ENCODE measurements at places on chromosomes 3 and 15. TPM values are rescaled to one million over a fixed set of nuclear protein-coding genes. Genes with fewer than 3 reads are reported as not detected.

DNA sequence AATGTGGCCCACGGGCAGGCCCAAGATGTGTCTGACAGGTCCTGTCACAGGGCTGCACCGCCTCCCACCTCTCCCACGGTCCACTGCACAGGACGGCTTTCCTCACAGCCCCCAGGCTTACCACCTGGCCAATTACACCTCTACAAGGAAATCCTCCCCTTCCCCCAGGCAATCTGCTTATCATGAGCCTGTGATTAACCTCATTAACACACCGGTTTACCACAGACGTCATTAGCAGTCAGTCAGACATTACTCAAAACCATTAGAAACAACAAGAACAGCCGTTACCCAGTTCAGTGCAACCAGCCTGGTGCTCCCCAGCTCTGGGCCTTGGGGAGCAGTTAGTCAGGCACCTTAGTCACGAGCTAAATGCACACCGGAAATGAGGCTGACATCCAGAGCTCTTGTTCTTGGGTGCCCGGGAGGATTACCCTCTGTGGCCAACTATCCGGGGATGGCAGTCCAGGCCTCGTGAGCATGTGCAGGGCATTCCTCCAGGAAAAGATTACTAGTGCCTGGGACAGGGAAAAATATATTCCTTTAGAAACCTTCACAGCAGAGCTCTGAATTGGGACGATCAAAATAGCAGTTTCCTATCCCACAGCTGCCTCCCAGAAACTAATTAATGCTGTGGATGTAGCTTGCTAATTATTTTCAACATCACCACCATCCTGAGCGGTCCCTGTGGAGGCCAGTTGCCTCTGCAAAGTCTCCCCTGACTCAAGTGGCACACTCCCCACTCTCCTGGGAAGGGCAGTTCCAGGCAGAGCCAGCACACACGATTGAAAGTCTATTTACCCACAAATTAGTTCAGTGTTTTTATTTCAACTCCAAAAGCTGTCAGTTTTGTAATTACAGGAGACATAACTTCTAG, 117.4 kb upstream of the ZBED2 start:
- peak; percentile 13 for DNase-seq

DNA sequence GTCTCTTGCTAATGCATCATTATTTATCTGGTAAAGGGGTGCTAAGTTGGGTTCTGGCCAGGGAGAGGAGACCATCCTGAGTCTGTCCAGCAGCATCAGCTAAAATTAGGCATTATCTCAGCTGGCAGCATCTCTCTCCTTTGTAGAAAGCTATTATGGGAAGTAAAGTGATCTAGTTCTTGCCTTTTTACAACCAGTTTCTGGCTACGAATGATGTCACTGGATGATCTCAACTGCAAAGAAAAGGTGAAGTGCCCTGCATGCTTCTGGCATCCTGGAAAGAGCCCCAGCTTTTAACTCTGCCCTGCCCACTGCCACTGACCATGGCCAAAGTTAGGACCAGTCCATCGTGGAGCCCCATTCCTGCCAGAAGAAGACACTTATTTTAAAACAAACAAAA, 37.1 kb upstream of the IL12A start:
- DNase-seq = no peak

DNA sequence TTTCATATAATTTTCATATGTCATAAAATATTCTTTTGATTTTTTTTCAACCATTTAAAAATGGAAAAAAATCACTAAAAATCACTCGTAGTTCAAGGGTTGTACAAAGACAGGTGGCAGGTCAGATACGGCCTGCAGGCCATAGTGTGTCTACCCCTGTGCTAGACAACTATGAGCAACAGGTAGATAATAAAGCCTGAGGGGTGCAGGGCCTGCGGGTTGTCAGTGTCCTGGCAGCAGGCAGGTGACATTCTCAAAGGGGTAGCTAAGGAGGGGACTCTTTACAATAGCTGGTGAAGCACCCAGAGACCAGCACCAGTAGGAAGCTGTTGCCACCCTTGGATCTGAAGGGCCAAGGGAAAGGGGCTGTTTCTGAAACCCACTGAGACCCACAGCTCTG, 34.4 kb downstream of the MINAR1 start:
- DNase-seq = no peak

GPR160 gene
- 8.2 TPM for total RNA-seq

GPR62 gene
- not detected for total RNA-seq

LDHAL6B gene
- not detected for total RNA-seq

- DNase-seq = no peak
Measured at GRCh38 chr15:77858792-77859490, 218.6 kb downstream of the TBC1D2B start.

GOLGA8S gene
- total RNA-seq = 0.13 TPM

NLGN1 gene
- not detected for total RNA-seq

GRCh38 chr3:151635905-151636304, 97.8 kb upstream of the AADACL2 start:
- DNase-seq = no peak

DNA sequence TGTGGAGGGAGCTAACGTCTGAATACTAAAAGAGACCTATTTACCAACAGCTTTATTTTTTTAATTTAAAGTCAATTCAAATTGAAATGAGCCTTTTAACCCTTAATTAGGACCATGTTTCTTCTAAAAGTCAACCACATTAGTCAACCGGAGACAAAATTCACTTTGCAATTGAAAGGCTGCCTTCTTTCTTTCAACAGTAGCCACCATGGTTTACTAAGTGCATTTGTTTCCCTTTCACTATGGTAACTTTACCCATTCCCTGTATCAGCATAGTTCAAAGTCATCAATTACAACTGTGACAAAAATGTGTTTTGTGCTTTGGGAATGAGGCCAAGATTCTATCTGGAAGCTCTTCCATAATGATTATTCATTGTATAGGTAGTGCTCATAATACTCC, 225.4 kb downstream of the EPHA3 start:
- no peak for DNase-seq

MOBP gene
- not detected for total RNA-seq

FOXL2 gene
- total RNA-seq = not detected

TMF1 gene
- 42.1 TPM for total RNA-seq

NTRK3 gene
- total RNA-seq = not detected

DNA sequence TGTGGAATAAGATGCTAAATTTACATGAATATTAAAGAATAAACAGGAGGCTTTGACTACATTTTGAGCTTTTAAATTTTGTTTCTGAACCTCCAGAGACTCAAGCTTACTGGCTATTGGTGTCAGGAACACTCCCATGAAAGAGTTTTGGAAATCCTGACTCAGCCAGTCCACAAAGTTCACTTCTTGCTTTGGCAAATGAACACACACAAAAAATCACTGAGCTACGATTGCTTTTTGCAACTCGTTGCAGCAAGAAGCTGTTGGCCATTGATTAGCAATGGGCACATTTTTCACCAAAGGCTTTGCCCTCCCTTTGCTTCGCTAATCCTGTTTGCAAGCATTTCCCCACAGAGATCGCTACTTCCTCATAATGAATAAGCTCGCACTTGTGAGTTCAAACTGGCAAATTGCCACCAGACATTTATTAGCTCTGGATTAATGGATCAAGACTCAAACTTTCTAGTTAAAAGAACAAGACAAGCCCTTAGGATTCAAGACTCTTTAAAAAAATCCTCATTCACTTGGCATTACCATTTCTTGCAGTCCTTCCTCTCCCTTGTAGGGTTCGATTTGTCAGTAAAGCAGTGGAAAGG, 343.2 kb upstream of the ONECUT1 start:
- no peak for DNase-seq

All from activated CD8-positive, alpha-beta T cell treated with anti-CD3 and anti-CD28 coated beads for 36 hours (primary cell).